ENCODE measurements at places on chromosomes 16 and 17.
A peak's percentile ranks its signal among the peaks of the same experiment; 100 is the strongest.

DNA sequence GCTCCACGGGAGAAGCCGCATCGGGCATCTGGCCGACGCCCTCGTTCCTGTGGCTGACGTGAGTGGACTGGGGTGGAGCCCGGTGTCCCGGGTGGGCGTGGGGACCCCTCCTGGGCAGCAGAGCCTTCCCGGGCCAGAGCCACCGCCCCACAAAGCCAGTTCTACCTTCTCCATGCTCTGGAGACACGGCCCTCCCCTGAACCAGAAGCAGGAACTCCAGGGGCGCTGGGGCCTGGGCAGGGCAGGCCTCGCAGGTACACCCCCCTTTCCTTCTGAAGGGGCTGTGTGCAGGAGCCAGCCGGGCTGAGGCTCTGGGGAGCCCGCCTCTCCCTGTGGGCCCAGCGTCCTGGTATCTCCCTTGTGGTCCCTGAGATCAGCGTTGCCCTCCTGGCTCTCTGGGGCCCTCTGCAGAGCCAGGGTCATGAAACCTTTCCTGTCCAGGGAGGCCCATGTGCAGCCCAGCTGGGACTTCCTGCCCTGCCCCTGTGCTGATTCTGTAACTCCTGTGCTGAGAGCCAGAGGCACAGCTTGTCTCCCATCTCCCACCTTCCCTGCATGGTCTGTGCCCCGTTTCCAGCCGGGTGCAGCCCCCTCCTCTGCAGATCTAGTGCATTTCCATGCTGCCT, 6.5 kb downstream of the PIGQ start:
- DNase-seq: no peak

DNA sequence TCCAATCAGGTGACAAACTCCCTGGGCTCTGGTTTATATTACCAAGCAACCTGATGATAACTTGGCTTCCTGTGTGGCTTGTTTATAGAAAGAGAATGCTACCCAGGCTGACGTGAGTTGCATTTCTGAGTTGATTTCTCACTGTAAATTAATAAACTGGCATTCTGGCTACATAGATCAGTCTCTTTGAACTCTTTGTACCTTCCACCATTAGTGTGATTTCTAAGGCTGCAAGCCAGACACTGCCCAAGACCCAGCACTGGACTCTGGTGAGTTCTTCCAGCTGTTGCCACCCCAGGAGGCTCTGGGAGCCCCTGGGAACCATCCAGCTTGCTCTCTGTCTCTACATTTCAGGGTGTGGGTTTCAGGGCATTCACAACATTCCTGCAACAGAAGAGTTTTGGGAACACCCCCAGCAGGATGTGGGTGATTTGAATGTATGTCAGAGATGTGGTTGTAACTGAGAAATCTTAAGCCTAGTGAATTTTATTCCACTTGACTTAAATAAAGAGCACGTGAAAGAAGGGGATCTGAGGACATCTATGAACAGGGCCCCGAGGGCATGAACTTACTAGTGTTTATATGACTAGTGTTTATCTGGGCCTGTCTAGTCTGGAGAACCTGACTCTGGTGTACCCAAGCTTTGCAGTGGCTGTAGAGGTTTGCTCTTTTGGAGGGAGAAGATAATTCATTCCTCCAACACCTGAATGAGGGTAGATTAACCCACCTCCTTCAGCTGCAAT, 30.3 kb upstream of the LRRC37A start:
- DNase-seq: no peak

DNA sequence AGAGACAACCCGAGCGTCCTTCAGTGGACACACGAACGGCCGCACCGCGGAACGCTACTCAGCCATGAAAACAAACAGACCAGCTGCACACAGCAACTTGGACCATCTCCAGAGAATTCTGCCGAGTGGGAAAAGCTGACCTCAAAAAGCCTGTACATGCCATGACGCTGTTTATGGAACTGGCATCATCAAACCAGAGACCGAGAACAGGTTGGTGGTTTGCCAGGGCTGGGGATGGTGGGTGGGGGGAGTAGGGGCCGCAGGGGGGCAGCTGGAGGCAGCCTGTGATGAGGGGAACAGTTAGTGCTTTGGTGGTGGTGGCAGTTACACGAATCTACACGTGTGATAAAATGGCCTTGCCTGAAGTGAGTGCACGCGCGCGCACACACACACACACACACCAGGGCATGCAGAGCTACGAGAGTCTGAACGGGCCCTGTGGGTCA, 169.8 kb downstream of the LAT start:
- DNase-seq: no peak

GRCh38 chr17:28726627-28727491, 826 bp upstream of the TLCD1 start:
- DNase-seq: peak; percentile 94

DNA sequence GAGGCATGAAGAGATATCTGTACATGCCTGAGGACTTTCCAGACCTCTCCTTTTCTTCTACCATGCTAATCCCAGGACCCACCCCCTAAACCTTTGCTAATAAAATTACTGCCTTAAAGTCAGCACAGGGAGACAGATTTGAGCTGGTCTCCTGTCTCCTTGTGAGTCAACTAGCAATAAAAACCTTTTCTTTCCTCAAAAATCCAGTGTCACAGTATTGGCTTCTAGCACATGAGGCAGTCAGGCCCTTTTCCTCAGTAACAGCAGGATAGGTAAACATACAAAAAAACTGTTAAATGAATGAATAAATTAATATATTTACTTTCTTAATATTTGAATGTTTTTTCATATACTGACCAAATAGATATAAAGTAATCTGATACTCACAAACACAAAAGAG, 41.3 kb downstream of the ABCA10 start:
- no peak for DNase-seq

GRCh38 chr16:71406724-71407123, 35.1 kb downstream of the TLE7 start:
- no peak for DNase-seq
